ENCODE measurements at places on chromosomes 16 and 17.
A peak's percentile ranks its signal among the peaks of the same experiment; 100 is the strongest.

DNA sequence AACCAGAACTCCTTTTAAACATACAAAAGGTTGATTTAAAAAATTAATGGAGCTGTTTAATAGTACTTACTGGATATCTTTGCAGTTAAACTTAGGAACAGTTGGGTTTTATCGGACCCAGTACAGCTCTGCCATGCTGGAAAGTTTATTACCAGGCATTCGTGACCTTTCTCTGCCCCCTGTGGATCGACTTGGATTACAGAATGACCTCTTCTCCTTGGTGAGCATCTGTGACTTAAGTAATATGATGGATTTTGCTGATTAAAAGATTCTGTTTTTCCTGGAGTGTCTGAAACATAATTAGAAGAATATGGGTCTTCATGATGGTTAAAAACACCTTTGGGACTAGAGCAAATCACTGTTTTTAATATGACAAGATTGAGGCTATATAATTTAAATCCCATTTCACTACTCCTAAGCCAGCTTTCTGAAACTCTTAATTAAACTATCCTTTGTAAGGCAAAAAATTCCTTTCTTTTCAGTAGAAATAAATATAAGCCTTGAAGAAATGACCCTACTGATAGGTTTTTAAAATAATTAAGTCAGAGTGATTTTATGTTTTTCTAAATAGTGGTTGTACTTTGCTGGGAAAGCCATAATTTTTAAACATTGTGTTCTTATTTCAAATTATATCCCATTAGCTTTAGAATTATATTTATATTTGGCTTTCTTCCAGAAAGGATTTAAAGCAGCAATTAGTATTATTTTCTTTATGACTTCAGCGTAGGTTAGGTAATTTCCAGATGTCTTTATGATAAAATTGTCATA, 45.7 kb upstream of the KPNB1 start:
- no peak for DNase-seq

- DNase-seq, result no peak
Measured at GRCh38 chr16:54843424-54843750, 87.3 kb upstream of the IRX5 start.

DNA sequence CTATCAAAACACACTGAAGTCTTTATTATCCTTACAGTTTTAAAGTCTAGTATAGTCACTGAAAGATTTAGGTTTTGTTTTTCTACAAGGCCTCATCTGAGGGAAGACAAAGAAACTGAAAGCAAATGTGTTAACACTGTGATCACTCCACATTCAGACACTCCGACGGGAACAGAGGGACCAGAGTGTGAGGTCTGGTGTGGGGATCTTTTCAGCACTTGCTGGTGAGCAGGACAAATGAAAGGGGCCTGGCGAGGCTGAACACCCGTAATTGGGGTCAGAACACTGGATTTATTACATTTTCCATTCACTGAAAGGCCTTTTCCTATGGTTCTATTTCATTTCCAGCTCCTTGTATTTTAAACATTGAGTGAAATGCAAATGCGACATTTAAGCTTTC, 910.5 kb downstream of the CDH11 start:
- no peak for DNase-seq

DNA sequence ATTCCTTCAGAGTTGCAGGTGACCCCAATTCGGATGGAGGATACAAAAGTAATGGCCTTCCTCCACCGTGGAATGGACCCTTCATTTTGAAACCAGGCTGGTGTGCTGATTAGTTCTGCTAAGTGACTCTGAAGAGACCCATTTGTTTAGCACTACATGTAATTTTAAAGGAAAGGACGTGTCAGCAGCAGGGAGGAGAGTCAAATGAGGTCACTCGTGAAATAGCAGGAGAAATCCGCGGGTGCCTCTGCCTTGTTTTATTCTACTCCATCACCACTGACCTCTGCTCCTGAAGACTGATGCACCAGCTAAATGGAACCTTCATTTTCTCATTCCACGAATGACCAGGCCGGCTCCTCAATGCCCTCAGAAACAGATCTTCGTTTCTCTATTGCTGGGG, 589.2 kb downstream of the CDH11 start:
- DNase-seq, result no peak

DNA sequence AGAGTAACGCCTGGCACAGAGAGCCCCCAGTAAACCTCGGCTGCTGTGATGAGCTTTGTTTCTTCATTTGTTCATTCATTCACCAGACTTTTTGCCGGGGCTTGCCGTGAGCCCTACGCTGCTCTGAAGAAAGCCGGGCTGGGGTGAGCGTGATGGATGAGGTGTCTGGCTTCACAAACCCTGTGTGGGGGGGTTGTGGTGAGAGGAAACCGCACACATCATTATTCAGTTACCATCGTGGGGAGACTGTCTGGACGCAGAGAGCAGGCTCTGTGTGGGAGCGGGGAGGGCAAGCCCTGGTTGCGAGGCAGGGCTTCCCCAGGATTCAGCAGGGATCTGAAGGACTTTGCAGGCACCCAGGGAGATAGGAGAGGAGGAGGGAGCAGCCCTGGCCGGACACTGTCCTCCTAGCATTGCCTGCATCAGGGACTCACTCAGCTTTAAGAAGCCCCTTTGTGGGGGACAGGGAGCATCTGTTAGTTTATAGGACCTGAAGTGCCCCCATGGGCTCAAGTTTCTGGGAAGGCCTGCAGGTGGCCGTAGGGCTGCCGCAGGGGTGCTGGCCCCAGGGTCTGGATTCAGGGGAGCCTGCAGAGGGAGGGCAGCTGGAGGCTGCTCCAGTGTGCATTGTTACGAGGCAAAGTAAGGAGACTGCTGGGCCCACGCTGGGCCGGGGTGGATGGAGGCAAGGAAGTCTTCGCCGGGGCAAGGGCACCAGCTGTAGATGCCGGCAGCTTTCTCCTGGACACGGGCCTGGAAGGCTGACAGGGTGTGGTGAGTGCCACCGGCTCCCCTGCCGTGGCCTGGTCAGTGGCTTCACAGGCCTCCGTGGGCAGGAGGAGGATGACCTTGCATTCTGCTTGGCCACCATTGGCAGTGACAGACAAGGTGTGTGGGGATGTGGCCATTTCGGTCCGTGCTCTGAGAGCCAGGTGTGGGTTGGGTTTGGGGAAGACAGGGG, 334.5 kb downstream of the SEC14L1 start:
- DNase-seq, result peak; percentile 76

DNA sequence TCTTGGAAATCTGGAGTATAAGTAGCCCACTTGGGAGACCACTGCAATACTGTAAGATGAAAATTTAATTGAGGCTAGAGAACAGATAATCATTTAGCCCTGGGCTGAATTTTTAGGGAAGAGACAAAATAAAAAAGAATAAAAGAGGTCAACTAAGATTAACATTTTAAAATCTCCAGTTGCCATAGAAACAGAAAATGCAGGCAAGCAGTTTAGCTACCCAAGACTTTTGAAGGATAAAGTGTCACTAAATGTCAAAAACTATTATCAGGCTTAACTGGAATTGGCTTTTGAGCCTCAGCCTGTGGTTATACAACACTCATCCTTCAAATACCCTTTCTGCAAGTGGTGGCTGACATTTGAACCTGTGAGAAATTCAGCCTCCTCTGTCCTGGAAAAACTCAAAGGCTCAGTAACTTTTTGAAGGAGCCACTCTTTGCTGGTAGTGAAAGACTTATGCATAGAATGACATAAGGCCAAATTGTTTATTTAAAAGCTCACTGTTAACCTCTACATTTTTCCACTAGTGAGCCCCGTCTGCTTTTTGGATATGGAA, 220.7 kb upstream of the KCNJ16 start:
- DNase-seq, result no peak

GRCh38 chr17:20989991-20990855, 52.6 kb downstream of the USP22 start:
- no peak for DNase-seq

GRCh38 chr17:29138184-29138955, 41.8 kb downstream of the MYO18A start:
- peak; percentile 38 for DNase-seq

- DNase-seq, result no peak
Measured at GRCh38 chr17:3729881-3730280, 6.2 kb downstream of the HASPIN start.

- DNase-seq, result no peak
Measured at GRCh38 chr17:63096426-63096825, 130.4 kb downstream of the TANC2 start.

DNA sequence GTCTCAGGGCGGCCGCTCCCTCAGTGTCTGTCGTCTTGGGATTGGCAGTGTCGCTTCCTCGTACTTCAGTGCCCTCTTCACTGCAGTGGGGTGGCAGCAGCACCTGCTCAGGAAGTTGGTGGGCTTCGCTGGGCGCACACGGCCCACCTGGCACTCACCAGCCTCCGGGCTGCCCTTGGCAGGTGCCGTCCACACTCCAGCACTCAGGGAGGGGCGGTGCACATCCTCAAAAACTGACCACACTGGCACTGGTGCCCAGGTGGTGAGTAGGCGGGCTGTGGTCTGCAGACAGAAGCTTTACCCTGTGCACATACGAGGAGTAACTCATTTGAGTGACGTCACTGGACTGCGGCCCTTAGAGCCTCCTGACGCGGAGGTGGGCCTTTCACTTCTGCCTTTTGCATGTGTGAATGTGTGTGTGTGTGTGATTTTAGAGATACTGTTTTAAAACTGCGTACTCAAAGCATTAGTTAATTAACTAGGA, 94.6 kb downstream of the BANP start:
- DNase-seq, result no peak

DNA sequence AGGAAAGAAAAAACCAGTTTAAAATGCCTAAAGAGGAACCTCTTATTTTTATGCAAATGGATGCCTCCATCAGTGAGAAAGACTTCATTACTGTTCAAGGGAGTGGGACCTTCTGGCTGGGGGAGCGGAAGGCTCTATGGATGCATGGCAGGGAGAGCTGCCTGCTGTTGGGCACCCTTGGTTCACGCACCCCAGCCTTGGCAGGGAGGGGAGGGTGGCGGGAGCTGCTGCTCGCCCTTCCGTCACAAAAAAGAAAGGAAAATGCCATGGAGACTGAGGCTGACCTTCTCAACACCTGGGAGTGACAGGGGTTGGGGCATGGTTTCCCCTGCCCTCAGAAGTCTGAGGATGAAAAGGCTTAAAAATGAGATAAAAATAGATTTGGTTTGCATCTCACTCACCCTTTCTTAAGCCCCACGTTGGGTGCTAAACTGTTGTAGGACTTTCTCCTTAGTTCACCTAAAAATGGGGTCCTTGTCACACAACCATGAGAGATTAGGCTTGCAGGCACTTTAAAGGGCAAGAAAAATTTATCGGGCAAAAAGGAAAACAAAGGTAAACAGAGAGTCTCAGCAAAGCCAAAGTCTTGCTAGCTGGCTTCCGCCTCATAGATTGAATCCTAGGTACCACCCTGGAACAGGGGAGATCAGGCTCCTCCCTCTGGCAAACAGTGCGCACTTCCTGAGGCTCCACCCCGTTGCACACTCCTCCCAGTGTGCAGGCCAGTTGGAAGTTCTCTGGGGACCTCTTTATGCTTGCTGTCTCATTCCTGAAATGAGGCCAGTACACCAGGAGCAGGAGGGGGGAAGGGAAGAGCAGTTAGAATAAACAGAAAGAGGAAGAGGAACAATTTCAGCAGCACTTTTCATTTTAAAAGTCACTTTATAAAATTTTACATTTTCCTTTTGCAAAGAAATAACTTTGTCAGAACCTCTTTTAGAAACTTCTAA, 31.6 kb downstream of the PHKB start:
- DNase-seq, result no peak

- no peak for DNase-seq
Measured at GRCh38 chr16:1331712-1332617, 1.5 kb upstream of the BAIAP3 start.

- no peak for DNase-seq
Measured at GRCh38 chr16:4979736-4980660, 21.9 kb downstream of the SEC14L5 start.

- no peak for DNase-seq
Measured at GRCh38 chr16:87723226-87723623, 42.6 kb downstream of the KLHDC4 start.

DNA sequence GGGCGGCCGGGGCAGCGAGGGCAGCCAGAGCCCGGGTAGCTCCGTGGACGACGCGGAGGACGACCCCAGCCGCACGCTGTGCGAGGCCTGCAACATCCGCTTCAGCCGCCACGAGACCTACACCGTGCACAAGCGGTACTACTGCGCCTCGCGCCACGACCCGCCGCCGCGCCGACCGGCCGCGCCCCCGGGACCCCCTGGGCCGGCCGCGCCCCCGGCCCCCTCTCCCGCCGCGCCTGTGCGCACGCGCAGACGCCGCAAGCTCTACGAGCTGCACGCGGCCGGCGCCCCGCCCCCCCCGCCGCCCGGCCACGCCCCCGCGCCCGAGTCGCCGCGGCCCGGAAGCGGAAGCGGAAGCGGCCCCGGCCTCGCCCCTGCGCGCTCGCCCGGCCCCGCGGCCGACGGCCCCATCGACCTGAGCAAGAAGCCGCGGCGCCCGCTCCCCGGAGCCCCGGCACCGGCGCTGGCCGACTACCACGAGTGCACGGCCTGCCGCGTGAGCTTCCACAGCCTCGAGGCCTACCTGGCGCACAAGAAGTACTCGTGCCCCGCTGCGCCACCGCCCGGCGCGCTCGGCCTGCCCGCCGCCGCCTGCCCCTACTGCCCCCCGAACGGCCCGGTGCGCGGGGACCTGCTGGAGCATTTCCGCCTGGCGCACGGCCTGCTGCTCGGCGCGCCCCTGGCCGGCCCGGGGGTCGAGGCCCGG, 36.1 kb upstream of the ZC3H18 start:
- DNase-seq, result peak; percentile 74

DNA sequence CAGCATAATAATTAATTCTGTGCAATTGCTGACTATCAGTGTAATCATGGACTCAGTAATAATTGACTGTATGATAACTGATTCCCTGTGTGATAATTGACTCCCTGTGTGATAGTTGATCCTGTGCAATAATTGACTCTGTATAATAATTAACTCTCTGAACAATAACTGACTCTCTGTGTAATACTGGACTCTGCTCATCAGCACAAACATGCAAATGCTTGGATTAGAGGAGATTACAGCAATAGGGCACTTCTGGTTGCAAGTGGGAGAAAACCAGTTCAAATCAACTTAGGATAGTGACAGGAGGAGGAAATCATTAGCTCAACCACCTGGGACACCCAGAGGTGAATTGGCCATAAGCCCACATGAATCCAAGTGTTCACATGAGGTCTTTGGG, 582.1 kb downstream of the RBFOX1 start:
- no peak for DNase-seq

GRCh38 chr17:1067282-1067956, 70.5 kb downstream of the TIMM22 start:
- DNase-seq, result no peak

- DNase-seq, result no peak
Measured at GRCh38 chr17:75473246-75473645, 16.8 kb downstream of the TMEM94 start.

GRCh38 chr16:57152096-57153093, 33.4 kb downstream of the PSME3IP1 start:
- no peak for DNase-seq

DNA sequence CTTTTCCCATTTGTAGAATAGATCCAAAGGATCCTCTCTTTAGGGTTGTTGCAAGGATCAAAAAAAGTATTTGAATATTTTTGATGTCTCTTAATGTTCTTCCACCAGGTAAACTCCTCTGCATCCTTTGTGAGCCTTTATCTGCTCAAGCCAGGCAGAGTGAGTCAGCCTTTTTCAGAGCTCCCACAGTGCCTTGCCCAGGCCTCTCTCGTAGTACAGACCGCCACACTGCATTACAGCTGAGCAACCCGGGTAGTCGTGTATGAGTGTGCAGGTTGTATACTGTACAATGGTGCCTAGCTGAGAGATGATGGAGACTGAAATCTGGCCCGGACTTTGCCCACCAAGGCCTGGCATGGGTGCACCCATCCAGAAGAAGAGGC, 20.9 kb downstream of the RHBDL3 start:
- DNase-seq, result no peak

GRCh38 chr16:55037046-55037445, 106.4 kb downstream of the IRX5 start:
- DNase-seq, result no peak

GRCh38 chr16:66581246-66581952, 2.1 kb downstream of the CMTM2 start:
- no peak for DNase-seq

Measured in activated CD4-positive, alpha-beta T cell treated with anti-CD3 and anti-CD28 coated beads for 4 hours (primary cell).